ENCODE measurements at places on chromosomes 5 and 9.
A peak's percentile ranks its signal among the peaks of the same experiment; 100 is the strongest.

DNA sequence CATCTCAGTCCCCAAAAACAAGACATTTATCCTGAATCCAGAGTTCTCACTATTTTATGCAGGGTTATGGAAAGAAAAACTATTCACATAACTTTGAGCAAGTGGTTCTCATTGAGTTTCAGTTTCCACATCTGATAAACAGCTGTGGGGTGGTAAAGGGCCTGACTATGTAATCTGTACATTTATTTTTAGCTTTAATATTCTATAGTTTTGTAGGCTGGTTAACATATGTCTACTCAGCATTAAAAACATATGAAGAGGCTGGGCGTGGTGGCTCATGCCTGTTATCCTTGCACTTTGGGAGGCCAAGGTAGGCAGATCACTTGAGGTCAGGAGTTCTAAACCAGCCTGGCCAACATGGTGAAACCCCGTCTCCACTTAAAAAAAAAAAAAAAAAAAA lies 301.5 kb upstream of the CCNG1 start:
- DNase-seq, result no peak

DNA sequence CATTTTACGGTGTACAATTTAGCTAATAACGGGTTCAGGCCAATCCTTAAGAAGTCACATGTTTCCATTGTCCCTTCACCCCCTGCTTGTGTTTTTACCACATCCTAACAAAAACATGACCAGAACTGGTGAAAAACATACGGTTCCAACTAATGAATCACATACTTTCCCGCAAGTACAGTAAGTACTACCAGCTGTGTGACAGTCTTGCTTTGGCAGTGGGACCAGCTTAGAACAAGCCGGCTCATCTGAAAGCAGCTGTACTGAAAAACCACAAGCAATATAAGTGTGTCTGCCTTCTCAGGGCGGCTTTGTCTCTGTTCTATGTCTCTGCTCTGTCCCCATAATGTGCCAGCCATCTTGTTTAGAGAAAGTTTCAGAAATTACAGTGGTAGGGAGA lies 242.5 kb downstream of the BNC2 start:
- no peak for DNase-seq

GRCh38 chr5:21263361-21263760 lies 1275.4 kb upstream of the CDH18 start:
- DNase-seq, result no peak

DNA sequence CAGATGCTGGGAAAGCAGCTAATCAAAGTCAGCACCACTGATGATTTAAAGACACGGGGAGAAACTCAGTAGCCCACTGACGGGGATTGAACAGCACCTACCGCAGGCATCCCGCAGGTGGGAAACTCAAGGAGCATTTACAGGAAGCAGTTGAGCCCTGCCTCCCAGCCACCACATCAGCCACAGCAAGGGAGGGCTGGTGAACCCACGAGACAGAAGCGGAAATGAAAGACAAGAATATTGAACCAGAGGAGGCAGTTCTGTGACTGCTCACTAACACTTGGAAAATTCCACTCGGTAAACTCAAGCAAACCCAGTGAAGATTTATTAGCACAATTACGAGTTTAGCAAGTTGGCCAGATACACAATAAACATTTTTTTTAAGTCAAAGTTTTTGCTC lies 10.6 kb upstream of the FAM163B start:
- DNase-seq, result no peak

GRCh38 chr5:177300236-177300880 lies 3.2 kb downstream of the RAB24 start:
- no peak for DNase-seq

- DNase-seq, result no peak
These were observed 67.4 kb upstream of the TBC1D9B start for GRCh38 chr5:179974946-179975712.

DNA sequence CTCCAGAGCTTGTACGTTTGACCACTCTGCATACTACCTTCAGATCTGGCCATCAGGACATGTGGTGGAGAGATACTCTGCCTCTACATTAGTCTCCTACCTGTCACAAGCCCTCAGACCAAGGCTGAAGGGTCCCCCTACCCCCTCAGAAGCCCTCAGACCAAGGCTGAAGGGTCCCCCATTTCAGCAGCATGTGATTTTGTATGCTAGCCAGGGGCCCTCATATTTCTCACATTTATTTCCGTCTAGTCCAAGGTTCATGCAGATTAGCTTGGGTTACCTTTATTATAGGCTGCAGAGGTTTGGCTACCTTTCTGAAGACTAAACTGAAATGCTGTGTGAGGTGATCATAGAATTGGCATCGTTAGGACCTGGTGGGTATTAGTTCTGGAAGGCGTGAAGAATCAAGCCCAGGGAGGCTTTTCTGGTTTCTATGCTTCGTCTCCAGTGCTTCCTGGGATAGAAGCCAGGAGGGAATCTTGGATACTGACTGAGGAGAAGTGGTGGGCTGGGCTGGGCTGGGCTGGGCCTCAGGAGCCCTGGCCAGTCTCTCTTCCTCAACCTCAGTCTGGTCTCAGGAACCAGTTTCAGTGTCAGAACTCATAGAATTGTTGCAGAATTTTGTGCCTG lies 2.8 kb downstream of the SMIM32 start:
- DNase-seq, result no peak

DNA sequence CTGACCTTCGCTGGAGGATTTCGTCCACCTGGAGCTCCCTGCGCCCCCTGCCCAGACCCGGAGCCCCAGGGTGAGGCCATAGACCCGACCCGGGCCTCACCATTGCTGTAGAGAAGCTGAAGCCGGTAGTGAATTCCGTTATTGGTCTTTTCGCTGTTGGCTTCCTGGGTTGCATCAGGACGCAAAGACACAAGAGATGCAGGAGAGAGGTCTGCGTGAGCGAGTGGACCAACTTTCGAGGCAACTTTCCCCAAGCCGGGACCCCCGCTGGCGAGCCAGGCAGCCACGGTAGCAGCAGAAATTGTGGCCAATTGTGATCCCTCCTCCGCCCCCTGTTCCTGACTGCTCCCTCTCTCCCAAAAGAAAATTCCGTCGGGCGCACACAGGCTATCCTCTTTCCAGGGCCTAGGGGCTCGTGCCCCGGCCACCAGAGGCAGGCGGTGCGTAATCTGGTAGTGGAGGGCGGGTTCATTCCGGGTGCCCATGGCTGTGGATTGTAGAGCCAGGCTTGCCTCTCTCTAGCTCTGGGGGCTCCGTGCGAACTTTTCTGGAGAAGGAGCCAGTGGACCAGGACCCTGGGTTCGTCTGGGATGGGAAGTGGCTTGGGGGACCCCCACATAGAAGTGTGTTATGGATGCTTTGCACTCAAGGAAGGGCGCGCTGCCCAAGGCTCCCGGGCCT lies 3.3 kb downstream of the EBF1 start:
- no peak for DNase-seq

DNA sequence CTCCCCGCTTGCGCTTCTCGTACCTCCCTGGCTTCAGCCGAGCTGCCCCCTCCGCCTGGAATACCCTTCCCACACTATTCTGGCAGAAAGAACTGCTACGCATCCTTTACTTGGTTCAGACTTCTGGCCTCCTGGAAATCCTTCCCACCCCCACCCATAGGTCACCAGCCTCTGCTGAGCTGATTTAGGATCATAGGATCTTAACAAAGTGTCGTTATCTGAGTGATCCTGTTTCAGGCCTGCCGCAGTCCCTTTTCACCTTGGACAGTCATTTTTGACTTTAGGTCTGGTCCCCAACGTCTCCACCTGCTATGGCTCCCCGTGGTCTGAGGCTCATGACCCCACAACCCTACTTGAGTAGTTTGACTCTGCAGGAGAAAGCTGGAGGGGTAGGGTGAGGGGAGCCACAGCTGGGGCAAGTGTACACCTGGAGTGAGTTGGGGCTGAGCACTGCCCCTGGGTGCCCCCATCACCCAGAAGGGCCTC lies 27.3 kb downstream of the EGR1 start:
- DNase-seq, result no peak

GRCh38 chr9:98144076-98144475 lies 25.1 kb upstream of the TRIM14 start:
- DNase-seq, result no peak

GRCh38 chr5:4081059-4081458 lies 485.4 kb downstream of the IRX1 start:
- DNase-seq, result no peak

GRCh38 chr5:145237843-145238242 lies 597.3 kb downstream of the PRELID2 start:
- DNase-seq, result peak; percentile 69

DNA sequence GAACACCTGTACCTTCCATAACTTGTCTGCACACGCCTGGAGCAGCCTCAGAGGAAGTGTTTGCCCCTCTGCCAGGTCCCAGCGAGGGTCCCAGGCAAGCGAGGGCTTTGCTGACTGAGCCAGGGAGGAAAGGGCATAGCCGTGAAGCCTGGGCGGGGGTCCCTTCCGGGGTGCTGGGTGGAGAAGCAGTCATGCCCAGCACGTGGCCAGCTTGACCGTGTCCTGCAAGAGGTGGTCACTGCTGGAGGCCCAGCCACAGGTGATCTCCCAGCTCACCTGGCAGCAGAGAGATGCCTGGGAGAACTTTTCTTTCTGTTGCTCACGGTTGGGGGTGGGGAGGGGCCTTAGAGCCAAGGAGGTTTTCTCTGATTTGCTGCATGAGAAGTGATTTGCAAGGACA lies 195.3 kb downstream of the CACNA1B start:
- DNase-seq, result no peak

- no peak for DNase-seq
These were observed 123.5 kb downstream of the SLC24A2 start for GRCh38 chr9:19665146-19665863.
